ENCODE measurements at places on chromosomes 5 and 9.

DNA sequence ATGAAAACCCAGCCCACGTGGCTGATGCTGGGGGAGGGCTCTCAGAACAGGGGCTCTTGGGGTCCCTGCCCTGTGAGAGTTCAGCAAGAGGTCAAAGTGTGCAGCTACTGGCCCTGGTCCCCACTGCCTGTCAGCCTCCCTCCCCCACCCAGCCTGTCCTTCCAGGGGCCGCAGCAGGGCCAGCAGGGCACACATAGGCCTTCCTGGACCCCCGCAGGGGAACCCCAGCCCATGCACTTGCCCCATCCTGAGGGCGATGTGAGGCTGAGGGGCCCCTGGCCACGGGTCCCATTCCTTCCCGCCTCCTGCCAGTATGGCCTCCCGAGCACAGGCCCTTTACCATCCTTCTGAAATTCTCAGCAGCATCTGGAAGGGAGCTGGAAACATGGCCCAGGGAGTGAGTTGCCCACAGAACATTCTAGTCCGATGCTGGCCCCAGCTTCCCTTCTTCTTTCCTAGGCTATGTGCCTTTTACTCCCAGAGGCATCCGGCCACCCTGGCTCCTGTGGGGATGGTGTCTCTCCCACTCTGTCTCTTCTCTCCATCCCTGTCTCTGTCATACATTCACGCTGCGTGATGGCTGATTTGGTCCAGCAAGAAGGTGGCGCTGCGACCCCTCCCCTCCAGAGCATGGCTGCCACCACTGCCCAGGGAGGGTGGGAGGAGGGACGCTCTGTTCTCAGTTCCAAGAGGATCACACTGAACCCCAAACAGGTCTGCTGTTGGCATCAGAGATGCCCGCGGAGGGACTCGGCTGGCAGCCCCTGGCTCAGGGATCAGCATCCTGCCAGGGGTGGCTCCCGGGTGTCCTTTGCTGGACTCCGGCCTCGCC is 19.6 kb downstream of the MRPL36 start:
- no peak for DNase-seq

DNA sequence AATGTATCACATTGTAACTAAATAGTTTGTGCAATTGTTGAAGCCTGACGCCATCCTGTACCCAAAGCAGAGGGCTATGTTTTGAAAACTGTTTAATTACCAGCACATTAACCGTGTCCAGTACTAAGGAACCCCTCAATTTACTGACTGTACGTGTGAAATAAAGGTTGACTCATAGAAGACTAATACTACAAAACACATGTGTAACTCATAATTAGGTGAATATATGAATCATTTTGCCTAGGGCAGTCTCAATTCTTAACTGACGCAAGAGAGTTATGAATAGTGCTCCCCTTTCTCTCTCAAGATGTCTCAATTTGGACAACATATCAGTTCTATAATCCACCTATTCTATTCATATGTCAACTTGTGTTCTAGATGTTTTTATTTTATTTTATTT is 558.4 kb downstream of the PRDM9 start:
- DNase-seq, result no peak

- no peak for DNase-seq
These were observed 174.8 kb upstream of the CLINT1 start for GRCh38 chr5:158033724-158034123.

DNA sequence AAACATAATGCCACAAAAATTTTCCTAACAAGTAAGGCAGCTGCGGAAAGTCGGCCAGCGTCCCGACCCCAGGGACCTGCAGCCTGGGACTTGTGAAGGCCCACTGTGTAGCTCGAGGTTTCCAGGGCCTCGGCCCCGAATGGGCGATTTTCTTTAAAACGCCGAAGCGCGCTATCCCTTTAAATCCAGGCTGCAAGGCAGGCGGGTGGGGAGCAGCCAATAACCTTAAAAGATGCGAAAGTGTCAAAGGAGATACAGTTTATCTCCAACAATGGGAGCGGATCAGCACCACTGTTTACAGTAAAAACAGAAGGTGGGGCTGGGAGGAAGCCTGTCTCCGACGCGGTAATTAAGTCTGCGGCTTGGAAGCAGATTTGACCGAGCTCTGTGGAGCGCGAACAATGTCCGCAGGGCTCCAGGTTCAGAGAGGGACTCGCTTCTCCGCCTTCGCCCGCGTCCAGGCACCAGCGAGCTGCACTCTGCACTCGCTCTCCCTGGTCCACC is 1.7 kb upstream of the ZSWIM6 start:
- no peak for DNase-seq

DNA sequence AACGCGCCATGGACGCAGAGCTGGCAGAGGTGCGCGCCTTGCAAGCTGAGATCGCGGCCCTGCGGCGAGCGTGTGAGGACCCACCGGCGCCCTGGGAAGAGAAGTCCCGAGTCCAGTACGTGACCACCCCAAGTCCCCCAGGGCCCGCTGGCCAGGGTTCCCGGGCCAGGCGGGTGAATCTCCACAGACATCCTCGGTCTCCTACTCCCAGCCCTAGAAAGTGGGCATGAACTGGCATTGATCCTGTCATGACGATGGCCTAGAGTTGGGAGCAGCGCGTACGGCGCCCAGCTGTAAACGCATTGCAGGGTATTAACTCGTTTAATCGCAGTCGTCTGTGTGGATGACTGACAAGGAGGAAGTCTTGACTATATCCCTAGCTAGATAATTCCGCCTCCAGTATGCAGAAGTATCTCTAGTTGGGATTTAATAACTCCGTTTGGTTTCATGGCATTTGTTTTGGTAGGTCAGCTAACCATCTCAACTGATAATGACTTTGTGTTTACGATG is 293 bp downstream of the CENPP start:
- no peak for DNase-seq

Data from activated CD8-positive, alpha-beta memory T cell treated with anti-CD3 and anti-CD28 coated beads for 4 hours (primary cell).